ENCODE measurements at places on chromosomes 3 and 15.

DNA sequence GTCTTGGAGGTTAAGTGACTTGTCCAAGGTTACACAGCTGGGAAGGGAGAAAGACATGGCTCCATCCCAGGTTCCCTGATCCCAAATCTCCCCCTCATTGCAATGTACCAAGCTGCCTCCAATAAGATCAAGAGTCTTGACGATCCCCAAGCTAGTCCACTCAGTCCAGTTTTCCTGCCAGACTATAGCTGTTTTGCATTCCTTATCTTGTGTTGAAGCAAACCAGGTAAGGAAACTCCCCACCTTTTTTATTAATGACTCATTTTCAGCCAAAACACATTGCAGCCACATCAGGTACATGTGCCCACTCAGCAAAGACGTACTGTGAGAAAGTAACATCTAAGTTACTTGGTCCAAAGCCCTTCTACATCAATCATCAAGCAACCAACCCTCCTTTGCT is 41.9 kb downstream of the LIPC start:
- no peak for DNase-seq

- DNase-seq, result no peak
These were observed 164.5 kb downstream of the ZMAT3 start for GRCh38 chr3:178907081-178907480.

DNA sequence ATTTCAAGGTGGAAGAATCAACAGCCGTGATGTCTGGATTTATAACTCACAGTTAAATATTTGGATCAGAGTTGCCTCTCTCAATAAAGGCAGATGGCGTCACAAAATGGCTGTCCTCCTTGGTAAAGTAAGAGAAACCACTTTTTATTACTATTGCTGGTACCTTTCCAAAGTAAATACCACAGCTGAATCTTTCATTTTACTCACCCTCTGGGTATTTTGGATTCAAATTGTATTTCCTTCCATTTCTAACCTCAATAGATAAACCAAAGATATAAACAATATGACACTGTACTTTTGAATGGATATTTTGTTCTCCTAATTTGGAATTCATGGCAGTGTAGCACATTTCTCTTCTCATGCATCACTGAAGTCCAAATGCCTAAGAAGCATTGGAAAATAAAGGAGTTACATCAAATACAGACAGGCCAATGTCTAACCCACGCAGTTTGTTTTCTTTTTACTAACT is 29.5 kb downstream of the KLHL24 start:
- no peak for DNase-seq

GRCh38 chr3:194285850-194286197 is 65.3 kb downstream of the CPN2 start:
- no peak for DNase-seq

DNA sequence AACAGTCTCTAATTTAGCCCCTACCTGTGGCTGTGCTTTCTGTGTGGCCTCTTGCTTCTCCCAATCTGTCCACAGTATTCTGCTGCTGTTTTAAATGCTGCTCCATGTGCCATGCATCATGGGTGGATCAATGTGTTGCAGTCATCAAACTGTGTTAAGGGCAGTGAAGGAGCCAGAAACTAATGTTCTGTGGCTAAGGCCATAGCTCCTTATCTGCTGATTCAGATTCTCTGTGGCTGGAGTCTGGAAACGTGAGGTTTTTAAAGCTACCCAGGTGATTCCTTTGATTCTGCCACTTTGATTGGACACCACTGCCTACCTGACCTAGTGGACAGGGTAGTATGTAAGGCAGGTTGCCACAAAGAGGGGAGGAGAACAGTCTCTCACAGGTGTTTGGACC is 44.8 kb downstream of the MORC1 start:
- DNase-seq, result no peak

DNA sequence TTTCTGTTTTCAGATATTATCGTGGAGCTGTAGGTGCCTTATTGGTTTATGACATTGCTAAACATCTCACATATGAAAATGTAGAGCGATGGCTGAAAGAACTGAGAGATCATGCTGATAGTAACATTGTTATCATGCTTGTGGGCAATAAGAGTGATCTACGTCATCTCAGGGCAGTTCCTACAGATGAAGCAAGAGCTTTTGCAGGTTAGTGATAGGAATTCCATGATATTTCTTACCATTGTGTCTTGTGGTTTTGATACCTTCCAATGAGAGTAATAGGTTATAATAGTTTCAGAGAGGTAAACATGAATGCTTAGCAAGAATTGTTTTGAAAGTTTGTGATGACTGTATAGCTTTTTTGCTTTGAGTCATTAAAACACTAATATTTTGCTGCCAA is 8.5 kb downstream of the RAB11A start:
- DNase-seq, result no peak

DNA sequence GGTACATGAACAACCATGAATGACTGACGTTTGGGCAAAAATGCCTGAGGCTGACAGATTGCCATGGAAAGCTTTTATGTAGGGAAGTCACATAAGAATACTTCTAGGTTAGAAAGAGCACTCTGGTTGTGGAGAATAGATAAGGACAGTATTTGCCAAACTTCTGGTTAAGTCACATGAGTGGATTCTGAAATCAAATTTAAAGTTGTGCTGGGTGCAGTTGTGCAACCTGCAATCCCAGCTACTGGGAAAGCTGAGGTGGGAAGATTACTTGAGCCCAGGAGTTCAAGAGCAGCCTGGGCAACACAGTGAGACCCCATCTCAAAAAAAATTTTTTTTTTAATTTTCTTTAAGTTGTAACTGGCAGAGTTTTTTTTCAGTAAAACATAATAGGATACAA is 7.2 kb upstream of the ZNF148 start:
- DNase-seq, result no peak

DNA sequence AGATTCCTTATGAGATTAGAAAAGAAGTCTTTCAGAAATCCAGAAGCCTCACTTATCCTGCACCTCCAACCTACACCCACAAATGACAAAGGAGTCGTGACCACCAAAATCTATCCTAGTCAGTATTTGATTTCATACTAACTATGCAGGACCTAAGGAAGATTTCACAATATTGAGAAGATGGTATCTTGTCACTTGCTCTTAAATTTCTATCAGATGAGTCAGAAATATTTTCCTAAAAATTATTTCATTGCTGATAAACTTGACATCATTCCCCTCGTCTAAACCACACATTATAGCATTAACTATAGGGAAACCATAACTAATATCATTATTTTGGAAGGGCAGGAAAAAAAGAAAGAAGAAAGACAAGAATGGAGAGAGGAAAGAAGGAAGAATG is 138.0 kb upstream of the THBS1 start:
- DNase-seq, result no peak

DNA sequence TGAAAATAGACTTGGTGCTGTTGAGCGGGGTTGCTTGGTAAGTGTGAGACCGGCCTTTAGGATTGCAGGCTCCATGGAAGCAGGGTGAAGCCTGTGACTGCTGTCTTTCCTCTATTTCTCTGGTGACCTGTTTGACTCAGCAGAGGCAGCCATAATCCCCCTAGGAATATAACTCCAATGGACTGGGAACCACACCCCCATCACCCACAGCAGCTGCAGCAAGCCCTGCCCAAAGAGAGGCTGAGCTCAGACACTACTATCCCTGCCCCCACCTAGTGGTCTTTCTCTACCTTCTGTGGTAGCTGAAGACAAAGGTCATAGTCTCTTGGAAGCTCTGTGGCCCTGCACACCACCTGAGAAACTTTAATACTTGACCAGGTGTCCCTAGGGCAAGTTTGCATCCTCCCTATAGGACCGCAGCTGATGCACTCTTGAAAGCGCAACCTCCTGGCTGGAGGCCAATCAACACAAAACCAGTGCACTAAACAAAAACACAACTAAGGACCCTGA is 133.6 kb upstream of the MRPL3 start:
- no peak for DNase-seq

DNA sequence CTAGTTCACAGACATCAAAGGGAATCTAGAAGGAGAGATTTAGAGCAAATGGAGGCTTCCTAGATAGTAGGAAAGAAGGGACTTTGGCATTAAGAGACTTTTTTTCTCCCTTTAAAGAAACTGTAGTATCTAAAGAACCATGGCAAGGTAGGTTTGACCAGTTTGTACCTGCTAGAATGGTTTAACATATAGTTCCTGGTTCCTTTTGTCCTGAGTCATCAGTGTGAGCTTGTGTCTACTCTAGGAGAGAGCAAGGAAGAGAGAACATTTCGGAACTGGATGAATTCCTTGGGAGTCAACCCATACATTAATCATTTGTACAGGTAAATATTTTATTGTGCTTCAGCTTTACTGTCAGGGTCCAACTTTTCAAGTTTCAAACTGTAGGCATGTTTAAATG is 29.6 kb upstream of the TRPC1 start:
- DNase-seq, result no peak

GRCh38 chr3:18425641-18426257 is 610 bp upstream of the SATB1 start:
- DNase-seq, result no peak

DNA sequence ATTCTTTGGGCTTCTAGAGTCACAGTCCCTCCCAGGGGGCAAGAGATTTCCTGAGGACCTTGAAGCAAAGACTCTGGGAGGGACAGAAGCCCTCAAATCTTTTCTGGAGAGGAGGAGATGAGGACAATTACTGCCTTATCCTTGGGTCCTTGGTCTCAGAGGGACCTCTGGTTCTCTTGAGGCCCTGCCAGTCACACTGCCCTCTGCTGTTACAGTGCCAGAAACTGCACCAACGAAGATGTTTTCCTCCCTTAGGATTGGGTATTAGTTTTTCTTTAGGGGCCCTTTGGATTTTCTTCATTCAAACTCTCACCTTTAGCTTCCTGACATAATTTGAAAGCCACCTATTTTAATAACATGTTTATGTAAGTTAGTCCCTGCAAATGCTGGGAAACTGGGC is 58.2 kb upstream of the SCN5A start:
- no peak for DNase-seq

DNA sequence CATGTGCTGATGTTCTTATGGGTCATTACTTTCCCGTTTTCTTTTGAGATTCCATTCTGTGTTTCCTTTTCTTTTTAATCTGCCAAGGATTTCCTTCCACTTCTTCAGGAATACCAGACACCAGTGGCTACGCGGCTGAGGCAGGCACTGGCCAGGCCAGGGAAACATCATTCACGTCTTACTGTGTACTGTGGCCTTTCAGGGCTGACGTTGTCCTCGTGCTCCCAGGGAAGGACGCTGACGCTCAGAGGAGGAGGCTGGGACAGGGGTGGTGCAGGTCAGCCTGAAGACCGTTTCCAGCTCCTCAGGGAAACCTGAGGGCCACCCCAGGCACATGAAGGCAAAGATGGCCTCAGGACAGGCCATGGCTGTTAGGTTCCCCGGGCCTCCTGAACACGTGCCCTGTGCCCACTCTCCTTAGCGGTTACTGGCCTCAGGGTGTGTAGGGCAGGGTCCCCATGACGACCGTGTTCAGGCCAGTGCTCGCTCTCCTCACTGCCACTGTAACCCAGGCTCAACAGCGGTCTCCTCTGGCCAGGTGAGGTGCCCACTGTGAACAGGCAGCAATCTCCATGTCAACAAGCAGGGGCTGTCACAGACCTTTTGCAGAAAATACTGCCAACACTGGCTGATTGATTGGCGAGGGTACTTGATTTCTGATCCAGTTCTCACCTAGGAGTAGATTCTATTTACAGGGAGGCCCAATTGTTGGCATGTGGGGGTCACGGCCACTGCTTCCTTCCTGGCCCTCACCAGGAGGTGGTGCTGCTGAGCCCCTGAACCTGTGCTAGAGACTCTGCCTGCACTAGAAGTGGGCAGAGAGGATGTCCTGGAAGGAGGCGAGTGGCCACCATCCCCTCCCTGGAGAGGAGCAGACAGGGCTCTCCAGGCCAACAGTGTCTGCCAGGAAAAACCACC is 169.5 kb downstream of the ATP10A start:
- peak; percentile 27 for DNase-seq

GRCh38 chr15:70048578-70049514 is 48.9 kb downstream of the TLE3 start:
- DNase-seq, result no peak

DNA sequence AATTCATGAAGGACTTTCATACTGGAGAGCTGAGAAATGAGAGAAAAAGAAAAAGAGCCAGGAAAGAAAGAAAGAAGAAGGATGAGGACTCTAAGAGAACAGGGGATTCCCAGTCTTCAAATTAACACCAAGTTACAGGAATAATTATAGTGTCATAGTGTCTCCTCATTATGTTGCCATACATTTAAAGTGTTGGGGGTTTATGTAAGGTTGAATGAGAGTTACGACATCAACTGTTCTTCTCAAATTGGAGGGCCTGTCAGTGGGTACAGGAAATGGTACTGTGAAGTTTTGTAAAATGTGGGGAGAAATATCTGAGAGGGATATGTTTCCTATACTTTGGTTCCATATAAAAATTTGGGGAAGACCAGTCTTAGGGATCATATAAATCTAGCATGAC is 12.3 kb upstream of the CD200 start:
- no peak for DNase-seq

GRCh38 chr3:194117104-194117845 is 18.7 kb upstream of the HES1 start:
- DNase-seq, result no peak

DNA sequence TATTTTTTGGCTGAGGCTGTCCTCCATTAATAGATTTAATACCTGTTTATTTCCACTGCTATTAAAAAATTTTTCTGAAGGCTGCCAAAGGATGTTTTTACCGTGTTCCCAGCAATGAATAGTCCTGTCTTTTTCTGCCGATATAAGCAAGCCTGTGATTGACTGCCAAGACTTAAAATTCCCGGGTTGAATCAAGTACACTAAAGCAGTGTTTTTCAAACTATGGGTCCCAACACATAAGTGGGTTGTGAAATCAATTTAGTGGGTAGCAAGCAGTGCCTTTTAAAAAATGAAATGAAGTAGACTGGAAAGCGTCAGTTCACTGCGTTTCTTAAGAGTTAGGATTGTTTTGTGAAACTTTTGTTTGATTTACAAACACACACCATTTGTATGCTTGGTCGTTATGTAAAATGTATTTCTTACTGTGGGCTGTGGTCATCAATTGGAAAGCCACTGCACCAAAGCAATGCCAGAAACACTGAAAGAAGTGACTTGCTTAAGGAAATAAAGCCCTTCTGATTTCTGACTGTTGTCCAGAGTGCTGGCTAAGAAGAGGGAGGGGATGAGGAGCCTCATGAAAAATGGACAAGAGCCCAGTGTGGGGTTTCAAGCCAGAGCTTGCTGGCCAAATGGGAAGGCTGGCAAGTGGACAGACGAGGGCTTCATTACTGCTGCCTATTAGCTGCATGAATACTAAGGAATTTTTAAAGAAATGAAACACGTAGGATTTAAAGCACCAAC is 206.0 kb downstream of the THRB start:
- DNase-seq, result no peak

Data from GM19239 (cell line).